Nephron progenitor cell (in vitro differentiated cells): ENCODE measurements at places on chromosomes 6 and 20.

GRCh38 chr6:32298632-32299336 lies 72.9 kb downstream of the TSBP1 start:
- no peak for DNase-seq

GRCh38 chr20:22536141-22536828 lies 48.1 kb downstream of the FOXA2 start:
- no peak for DNase-seq

DNA sequence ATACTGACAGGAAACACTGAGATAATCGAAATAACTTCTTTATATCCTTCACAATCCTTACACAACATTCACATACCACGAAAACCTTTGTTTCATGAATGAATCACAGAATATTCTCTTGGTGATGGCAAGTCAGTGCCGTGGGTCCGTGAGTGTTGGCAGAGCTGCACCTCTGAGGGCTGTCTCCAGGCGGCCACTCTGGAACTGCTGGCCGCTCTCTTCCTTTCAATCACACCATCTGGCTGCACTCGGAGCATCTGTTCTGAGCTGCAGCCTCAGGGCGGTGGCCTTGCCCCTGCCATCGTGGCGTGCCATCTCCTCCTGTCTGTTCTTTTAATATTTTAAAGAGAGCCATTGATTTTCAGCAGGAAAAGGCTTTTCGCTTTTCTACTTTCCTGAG lies 129.4 kb upstream of the AFDN start:
- no peak for DNase-seq

DNA sequence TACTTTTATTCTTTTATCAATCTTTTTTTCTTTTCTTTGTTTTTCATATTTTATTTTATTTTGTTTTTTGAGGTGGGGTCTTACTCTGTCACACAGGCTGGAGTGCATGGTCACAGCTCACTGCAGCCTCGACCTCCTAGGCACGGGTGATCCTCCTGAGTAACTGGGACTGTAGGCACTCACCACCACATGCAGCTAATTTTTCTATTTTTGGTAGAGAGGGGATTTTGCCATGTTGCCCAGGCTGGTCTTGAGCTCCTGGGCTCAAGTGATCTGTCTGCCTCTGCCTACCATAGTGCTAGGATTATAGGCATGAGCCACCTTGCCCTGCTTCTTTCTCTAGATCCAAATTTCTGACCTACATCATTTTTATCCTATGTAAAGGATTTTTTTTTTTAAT lies 153.2 kb downstream of the CDKAL1 start:
- no peak for DNase-seq

- DNase-seq, result no peak
Observed at GRCh38 chr20:1417273-1417672, 24.4 kb upstream of the FKBP1A start.

DNA sequence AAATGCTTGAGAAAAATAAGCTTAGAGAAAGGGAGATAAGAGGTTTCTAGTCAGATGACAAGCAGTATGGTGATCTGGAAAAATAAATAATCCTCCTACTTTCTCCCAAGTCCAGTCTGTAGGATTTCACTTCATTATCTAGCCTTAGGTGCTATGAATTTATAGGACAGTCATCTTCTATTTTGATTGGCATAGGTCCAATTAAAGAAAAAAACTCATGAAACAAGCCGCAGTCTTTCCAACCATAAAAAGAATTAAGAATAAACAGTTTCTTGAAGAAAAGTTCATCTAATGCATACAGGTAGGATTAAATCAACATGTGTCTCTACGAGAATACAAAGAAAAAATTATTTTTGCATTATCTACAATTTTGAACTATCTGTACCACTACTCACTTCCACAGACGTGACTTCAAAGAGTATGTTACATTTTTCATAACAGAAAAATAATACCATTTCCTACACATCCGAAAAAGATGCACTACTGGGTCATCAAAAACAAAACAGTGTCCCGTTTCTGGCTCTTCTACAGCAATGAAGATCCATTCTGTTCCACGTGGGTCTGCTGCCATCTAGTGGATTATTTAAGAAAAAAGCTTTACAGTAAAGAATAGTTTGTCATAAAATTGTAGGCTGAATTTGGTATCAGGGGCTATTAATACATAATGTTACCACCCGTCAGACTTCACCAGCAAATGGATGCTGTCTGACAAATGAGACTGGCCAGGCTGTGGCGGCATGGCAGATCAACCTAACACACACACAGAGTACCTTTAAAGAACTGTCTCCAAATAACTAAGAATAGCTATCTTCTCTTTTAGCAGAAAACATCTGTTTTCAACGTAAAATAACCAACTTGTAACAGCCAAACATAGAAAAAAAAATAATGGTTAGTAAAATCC lies 28.9 kb downstream of the STX7 start:
- DNase-seq, result peak; percentile 50

- no peak for DNase-seq
Observed at GRCh38 chr20:51469046-51469445, 73.5 kb downstream of the NFATC2 start.

GRCh38 chr6:35441205-35441604 lies 10.9 kb upstream of the FANCE start:
- DNase-seq, result no peak
